ENCODE measurements at places on chromosomes 7 and 10. TPM values are rescaled to one million over a fixed set of nuclear protein-coding genes. Genes with fewer than 3 reads are reported as not detected.

Gene LIPJ
- total RNA-seq = 4.2 TPM

Gene FKBP6
- 60.9 TPM for total RNA-seq

Gene EBF3
- total RNA-seq = 7.6 TPM

Gene ELFN1
- 2.8 TPM for total RNA-seq

DNA sequence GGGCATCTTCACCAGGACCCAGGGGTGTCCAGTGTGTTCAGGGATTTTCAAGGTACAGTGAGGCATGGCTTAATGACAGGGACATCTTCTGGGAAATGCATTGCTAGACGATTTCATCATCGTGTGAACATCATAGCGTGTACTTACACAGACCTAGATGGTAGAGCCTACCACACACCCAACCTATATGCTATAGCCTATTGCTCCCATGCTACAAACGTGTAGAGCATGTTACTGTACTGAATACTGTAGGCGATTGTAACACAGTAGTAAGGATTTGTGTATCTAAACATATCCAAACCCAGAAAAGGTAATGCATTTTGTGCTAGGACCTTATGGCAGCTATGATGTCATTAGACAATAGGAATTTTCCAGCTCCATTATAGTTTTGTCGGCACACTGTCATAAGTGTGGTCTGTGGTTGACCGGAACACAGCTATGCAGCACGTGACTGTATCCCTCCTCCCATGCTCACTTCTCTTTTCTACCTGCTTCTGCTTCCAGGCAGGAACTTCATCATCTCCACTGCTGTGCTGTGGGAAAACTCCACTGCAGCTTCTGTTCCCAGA is 416.2 kb upstream of the NFE2L3 start:
- DNase-seq = no peak

DNA sequence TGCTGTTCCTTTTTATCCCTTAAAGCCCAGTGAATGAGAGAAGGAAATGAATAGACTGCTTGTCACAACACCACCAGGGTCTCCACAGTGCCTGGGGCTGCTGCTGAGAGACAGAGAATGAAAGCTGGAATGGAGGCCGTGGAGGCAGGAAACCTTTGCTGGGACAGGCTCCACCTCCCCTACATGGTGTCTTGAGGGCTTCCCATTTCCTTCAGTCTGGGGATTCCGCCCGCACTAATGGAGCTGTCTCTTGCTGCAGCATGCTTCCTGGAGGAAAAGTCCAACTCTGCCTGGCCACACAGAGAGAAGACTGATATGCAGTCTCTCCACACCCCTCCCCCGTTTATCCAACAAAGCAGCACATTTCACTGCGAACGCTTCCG is 54.5 kb downstream of the LRRC4 start:
- no peak for DNase-seq

DNA sequence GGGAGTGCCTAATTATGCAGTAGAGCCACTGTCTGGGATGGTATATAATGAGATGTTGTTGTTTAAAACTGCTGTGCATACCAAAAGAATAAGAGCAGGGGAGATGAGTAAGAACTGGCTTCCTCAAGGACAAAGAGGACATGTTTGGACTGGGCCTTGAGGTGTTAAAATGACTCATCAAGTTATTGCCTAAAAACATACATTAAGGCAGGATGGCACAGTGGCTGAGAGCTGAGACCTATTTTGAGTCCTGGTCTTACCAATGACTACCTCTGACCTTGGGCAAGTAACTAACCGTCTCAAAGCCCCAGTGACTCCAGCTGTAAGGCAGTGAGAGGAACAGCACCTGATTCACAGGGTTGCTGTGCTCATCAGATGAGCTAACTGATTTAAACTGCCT is 71.1 kb downstream of the CFAP58 start:
- no peak for DNase-seq

GRCh38 chr7:36045326-36045725 is 107.7 kb upstream of the EEPD1 start:
- no peak for DNase-seq

GRCh38 chr7:37031571-37032257 is 307.4 kb upstream of the AOAH start:
- peak; percentile 36 for DNase-seq

DNA sequence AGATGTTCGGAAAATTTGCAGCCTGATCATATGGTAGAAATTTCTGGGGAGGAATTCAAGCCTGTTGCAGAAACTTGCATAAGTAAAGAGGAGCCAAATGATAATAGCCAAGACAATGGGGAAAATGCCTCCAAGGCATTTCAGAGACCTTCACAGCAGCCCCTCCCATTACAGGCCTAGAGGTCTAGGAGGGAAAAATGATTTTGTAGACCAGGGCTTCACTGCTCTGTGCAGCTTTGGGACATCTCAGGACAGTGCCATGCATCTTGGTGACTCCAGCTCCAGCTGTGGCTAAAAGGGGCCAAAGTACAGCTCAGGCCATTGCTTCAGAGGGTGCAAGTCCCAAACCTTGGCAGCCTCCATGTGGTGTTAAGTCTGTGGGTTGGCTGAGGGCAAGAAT is 50.6 kb upstream of the CYP2C18 start:
- DNase-seq = no peak

GRCh38 chr10:115046686-115047236 is 46.4 kb upstream of the ATRNL1 start:
- DNase-seq = no peak

GRCh38 chr7:23426876-23427275 is 43.4 kb downstream of the IGF2BP3 start:
- no peak for DNase-seq

- DNase-seq = no peak
Observed at GRCh38 chr10:129442866-129443265, 24.2 kb upstream of the MGMT start.

- no peak for DNase-seq
Observed at GRCh38 chr10:33126742-33127141, 168.7 kb upstream of the ITGB1 start.

DNA sequence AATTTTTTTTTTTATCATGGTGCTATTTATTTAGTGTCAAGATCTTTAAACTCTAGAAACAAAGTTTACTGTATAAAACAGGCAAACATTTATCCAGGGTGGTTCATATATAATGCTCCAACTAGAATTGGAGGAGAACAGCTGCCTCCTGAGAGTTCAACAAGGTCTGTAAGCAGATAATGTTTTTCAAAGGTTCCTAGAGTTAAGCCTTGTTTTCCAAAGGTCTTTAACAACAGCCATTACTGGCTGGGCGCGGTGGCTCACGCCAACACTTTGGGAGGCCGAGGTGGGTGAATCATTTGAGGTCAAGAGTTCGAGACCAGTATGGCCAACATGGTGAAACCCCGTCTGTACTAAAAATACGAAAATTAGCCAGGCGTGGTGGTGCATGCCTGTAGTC is 316.7 kb downstream of the CCDC3 start:
- DNase-seq = no peak

DNA sequence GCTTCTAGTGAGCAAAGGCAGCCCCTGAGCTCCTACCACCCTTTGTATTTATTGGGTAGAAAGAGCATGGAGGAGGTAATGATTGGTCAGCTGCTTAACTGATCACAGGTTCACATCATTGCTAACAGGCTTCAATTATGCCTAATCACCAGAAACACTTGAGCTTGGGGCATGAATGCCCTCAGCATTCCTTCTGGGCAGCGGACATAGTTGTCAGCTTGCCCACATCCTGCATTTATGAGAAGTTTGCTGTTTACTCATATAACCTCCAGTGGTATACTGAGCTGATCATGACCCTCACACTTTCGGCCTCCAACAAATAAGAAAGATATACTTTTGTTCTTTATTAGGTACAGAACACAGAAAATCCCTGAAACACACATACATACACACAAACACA is 140.3 kb upstream of the ODAD2 start:
- no peak for DNase-seq

- DNase-seq = no peak
Observed at GRCh38 chr10:132906836-132907235, 35.5 kb downstream of the CFAP46 start.

DNA sequence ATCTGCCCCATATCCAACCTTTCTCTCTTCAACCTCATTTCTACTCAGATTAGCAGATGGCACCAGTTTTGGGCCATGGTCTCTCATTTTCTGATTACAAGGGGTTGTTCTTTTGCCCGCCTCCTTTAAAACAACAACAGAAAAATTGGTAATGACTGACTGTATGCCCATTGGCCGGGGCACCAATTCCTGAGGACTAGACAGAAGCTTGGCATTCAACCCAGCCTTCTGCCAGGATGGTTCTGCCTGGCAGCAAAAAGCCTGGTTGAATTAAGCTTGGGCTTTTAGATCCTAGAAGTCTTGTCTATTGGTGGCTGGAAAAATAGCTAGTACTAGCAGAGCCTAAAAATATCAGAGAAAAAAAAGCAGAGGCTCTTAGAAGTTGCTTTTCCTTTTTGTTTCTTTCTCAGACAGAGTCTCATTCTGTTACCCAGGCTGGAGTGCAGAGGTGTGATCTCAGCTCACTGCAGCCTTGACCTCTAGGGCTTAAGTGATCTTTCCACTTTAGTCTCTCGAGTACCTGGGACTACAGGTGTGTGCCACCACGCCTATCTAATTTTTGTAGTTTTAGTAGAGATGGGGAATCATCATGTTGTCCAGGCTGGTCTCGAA is 402.6 kb downstream of the AUTS2 start:
- no peak for DNase-seq

GRCh38 chr10:107739951-107740350 is 575.4 kb upstream of the SORCS1 start:
- no peak for DNase-seq

DNA sequence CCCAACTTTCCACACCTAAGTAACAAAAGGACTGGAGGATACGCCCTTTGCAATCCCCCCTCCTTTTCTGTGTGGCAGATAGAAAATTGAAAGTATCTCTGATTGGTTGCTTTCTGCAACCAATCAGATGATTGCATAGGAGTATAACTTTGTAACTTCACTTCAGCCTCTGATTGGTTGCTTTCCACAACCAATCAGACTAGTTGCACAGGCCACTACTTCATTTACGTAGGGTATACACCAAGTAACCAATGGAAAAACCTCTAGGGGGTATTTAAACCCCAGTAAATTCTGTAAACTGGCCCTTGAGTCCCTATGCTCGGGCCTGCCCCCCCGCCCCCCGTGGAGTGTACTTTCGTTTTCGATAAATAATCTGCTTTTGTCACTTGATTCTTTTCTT is 1080.4 kb downstream of the CNTNAP2 start:
- DNase-seq = peak; percentile 25

GRCh38 chr10:128867819-128868218 is 599.2 kb upstream of the MGMT start:
- no peak for DNase-seq

DNA sequence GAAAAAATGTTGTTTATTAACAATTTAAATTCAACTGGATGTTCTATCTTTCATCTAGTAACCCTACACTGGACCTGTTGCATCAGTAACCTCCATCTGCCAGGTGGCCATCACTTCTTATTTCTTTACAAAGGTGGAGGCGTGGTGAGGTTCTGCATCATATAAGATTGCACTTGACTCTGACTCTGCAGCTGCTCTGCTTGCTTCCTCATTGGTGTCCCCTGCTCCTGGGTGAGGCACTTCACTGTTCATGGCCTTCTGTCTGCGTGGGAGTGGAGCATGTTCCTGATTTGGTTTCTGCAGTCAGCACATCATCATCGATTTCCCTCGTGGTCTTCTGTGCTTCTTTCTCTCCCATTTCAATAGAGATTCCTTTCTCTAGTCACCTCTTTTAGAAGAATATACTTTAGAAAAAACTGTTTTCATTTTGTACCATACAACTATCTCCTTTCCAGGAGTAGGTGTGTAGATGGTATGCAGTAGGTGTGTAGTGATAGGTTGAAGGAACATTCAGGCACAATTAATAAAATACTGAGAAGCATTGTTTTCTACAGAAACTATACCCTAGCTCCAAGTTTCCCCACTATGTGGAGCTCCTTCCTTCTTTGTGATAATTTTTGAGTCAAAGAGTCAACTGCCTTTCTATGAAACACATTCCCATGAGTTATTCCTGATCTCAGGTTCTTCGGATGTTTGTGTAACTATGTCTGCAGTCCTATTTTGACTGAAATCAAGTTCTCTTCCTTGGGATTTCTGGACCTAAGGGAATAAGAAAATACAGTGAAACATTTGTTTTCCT is 231.7 kb upstream of the CNTNAP2 start:
- DNase-seq = no peak

DNA sequence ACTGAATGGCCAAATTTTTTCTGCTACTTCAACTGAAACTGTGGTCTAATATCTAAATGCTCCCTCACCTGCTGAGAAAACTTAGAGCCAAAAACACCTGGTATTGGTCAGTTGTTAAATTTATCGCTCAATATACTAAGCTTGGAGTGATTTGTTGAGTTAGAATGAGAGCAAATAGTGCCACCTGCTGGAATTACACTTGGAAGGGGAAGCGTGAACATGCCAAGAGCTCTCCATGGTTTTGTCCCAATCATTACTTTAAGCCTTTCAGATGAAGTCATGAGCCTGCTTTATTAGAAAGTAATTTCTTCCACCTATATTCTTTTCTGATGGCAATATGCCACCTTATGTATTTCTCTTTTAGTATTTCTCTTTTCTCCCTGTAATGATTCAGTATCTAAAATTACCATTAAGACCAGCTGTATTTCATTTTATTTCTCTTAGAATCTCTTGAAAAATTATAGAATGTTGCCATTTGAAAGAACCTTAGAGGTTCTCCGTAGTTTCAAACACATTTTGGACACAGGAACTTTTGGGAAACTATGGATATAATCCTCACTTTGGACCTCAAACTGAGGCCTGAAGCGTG is 447.8 kb upstream of the C7orf33 start:
- DNase-seq = peak; percentile 54

All from testis (tissue), 5 donors.